ENCODE measurements at places on chromosomes 16 and 17.

- no peak for DNase-seq
These were observed 379.8 kb downstream of the CNTNAP4 start for GRCh38 chr16:76656994-76657393.

DNA sequence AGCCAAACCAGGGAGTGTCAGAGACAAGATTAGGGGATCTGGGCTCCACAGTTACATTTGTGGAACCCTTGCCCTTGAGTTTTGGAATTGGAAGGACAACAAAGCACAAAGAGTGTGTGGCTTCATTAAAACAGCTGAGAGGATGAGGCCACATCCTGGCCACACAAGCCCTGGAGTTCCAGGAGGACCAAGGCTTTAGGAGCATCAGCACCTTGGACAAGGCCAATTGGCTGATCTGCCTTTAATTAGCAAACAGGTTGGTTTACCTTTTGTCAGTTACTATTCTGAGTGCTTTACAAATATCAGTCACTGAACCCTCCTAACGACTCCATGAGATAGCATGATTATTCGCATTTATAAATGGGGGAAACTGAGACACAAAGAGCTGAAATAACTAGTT lies 54.7 kb downstream of the SLC6A2 start:
- DNase-seq, result no peak

DNA sequence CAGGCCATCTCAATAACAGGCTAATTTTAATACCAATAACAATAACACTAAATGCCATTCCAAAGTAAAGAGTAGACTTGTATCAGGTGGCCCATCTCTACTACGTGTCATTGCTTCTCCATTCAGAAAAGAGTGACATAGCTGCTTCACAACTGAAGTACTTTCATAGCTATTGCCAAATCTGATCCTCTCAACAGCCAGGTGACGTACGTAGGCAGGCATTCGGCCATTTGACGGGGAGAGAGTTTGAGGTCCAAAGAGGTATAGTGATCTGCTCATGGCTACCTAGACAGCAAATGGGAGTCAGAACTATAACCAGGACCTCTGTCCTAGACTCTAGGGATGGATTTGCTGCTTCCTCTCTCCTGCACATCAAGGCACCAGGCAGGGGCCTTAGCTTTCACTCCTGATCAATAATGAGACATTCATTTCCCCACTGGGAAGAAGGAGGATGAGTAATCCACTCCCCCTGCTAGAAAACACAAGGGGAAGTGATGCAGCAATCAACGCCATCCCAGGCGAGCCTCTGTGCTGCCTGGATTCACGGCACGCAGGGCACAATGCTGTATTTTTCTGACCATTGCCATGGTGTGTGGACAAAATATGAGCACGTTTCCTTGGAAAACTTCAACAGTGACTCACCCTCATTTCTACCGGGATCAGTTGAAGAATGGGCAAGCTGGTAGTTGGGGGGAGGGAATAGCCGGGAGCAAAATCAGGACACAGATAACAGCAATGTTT lies 80.9 kb downstream of the SPACA3 start:
- no peak for DNase-seq

GRCh38 chr17:77127735-77128361 lies 12.9 kb upstream of the SEC14L1 start:
- DNase-seq, result no peak

- DNase-seq, result no peak
These were observed 20.7 kb upstream of the GLG1 start for GRCh38 chr16:74627506-74628220.

DNA sequence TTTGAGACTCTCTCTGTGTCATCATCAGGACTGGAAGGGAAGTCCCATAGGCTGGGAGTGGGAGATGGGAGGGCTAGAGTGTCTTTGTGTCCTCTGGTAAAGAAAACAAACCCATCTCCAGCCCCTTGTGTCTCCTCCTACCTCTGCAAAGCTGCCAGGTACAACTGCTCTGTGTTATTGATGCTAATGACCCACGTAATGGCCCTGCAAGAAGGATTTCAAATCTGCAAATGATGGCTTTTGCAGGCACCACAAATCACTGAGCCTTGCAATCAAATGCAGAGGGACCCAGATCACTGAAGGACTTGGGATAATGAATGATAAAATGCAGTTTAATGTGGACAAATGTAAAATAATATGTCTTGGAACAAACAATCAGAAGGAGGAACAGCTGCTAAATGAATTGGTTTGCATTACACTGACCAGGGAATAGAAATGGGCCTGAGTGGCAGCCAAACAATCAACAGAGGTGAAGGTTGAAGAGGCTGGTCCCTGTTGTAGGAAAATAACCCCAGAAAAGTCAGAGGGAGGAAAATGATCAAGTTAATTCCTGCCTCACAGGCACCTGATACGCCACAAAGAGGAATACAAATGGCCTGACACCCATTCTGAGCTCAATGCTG lies 425.1 kb downstream of the UTP18 start:
- DNase-seq, result no peak

- DNase-seq, result no peak
These were observed 29.3 kb downstream of the TMEM92 start for GRCh38 chr17:50303596-50303995.

DNA sequence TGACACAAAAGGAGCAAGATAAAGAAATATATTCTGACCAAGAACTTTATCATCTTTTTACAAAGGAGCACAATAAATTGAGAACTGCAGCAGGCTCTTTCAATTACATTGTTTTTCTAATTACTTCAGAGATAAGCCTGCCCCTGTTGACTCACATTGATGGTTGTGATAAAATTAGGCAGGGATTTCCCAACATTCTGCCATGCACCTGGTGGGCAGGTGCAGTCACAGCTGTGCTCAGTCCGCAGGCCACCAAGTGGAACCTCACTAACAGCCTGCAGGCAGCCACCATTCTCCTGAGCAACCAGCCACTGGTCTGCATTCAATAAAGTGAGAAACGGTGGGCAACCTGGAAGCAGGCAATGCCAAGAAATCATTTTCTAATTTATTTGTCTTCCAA lies 5.1 kb downstream of the FANCA start:
- DNase-seq, result no peak

GRCh38 chr16:1961651-1962067 lies 2.3 kb downstream of the NDUFB10 start:
- no peak for DNase-seq

DNA sequence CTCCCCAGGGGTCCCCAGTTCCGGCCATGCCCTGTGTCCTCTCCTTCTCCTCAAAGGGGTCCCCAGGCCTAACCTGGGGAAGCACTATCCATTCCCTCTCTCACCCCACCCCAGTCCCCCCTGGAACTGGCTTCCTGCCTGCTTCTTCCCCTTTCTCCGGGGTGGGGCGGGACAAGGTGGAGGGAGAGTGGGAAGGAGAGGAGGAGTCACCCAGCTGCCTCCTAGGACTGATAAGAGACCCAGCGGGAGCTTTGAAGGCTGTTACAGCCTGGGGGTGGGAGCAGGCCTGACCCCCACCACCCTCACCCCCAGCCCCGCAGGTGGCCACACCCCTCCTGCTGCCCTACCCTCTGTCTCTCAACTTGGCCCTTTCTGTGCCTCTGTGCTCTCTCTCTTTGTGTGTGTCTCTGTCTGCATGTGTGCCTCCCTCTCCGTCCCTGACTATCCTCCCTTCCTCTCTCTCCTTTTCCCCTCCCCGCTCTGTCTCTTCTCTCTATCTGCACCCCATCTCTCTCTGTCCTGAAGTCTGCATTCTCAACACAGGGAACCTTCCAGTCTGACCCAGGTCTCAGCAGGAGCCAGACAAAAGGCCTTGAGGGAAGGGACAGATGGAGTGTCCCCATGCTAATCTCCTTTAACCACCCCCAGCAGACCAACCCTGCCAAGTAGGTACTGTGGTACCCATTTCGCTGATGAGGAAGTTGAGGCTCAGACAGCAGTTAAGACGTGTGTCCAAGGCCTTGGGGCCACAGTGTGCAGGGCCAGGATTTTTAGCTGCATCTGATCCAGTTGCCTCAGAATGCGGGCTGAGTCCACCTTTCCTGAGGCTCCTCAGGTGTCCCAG lies 66.1 kb downstream of the RAB11FIP4 start:
- DNase-seq, result no peak

DNA sequence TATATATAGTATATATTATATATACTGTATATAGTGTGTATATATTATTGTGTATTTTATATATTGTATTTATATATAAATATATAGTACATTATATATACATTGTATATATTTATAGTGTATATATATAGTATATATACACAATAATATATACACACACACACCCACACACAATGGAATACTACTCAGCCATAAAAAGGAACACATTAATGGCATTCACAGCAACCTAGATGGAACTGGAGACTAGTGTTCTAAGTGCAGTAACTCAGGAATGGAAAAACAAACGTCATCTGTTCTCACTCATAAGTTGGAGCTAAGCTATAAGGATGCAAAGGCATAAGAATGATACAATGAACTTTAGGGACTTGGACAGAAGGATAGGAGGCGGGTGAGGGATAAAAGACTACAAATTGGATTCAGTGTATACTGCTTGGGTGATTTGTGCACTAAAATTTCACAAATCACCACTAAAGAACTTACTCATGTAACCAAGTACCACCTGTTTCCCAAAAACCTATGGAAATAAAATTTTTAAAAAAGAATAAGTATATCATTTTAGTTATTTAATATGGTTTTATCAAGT lies 201.9 kb upstream of the CDH11 start:
- no peak for DNase-seq
